ENCODE measurements at places on chromosomes 5 and 9.

DNA sequence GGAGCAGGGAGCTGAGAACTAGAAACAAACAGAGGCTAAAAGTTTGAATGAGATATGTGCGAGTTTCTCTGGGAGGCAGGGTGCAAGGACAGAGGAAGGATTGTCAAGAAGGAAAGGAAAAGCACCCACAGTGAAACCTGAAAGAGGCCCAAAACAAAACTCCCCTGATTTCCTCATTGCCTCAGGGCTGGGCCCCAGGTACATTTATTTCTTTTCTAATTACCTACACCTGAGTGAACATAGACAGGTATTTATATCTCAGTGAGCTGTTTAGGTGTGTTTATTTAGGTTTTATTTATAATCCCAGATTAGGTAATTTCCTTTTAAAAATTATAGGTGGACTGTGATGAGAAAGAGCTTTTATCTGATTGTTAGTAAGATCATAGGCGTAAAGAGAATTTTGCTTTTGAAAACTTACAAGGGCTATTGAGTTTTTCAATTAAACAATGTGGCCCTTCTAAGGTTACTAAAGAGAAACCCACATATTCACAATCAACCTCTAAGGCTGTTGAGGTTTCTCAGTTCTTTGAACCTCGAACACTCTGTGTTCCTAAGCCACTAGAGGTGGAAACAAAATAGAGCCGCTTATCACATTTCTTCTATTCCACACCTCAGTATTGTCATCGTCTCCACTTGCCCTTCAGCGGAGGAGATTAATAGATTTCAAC is 344.8 kb downstream of the ZNF608 start:
- no peak for DNase-seq

GRCh38 chr5:158473016-158473635 is 614.2 kb upstream of the CLINT1 start:
- no peak for DNase-seq

DNA sequence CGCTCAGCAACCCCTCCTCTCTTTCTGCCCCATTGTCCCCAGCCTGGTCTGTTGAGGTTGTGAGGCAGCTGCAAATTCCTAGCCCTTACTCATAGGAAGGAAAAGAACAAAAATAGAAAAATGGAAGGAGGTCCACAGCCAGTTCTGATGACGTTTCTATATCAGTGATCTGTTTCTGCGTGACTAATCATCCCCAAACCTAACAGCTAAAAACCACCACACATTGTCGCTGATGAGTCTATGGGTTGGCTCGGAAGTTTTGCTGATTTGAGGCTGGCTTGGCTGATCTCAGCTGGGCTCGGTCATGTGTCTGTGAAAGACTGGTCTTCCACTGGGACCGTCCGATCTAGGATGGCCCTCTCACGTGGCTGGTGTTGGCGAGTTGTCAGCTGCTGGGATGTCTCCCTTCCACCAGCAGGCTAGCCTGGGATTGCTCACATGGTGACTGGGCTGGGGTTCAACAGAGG is 200.6 kb upstream of the ZNF618 start:
- no peak for DNase-seq

- DNase-seq, result no peak
Observed at GRCh38 chr5:78568212-78568611, 80.4 kb downstream of the LHFPL2 start.

Data from LoVo (cell line).